ENCODE measurements at places on chromosomes 7 and 10. TPM values are rescaled to one million over a fixed set of nuclear protein-coding genes. Genes with fewer than 3 reads are reported as not detected.

The MYO3A gene
- not detected for total RNA-seq

DNA sequence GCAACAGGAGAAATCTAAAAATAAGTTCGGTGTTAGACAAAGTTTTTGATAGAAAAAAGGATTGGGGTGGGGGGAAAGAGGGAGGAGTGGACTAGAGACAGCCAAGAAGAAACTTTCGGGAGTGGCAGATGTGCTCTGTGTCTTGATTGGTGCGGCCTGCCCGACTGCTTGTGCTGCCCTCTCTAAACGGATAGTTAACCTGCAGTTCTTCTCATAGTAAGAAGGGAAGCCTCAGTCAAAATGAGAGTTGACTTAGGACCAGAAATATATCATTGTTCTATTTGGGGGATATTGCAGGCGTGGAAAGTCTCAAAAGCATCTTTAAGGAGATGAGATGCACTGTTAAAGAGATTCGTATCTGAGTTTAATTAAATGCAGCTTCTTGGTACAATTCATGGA lies 39.3 kb downstream of the UBE3C start:
- DNase-seq = no peak

DNA sequence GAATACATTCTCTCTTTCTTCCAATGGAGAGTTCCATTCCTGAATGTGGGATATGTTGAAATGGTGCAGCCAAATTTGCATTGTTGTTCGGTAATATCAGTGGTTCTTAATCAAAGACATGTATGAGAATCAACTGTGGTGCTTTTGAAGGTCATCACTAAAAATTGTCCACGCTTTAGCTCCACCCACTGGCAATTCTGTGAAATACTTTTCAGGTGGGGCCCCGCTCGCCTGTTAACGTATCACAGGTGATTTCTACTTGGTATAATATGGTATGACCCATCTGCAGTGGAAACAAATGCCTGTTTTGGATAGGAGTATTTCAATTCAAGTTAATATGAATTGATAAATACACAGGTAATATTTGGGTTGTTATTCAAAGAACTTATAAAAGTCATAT lies 178.4 kb downstream of the NSUN6 start:
- DNase-seq = no peak

The ZNF783 gene
- 11.2 TPM for total RNA-seq

The DKK1 gene
- 7.4 TPM for total RNA-seq

DNA sequence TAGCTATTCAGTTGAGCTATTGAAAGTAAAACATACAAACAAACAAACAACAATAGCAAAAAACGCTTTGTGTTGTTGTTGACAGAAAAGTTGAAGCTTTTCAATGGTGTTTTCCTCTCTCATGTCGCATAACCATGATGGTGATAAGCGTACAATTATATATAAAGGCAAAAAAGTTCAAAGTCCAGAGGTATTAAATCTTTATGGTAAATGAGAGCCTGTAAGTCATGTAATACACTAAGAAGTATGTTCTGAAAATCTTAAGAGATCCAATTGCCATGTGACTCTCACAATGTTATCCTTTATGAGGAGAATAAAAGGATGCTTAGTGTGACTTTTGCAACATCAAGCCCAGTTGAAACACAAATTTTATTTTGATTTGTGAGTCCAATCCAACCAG lies 93.9 kb downstream of the PPP1R9A start:
- no peak for DNase-seq
